Daoy (cell line): ENCODE measurements at places on chromosomes 7 and 10.
A peak's percentile ranks its signal among the peaks of the same experiment; 100 is the strongest.

- no peak for DNase-seq
Measured at GRCh38 chr7:27091941-27092818, 3.6 kb downstream of the HOXA1 start.

DNA sequence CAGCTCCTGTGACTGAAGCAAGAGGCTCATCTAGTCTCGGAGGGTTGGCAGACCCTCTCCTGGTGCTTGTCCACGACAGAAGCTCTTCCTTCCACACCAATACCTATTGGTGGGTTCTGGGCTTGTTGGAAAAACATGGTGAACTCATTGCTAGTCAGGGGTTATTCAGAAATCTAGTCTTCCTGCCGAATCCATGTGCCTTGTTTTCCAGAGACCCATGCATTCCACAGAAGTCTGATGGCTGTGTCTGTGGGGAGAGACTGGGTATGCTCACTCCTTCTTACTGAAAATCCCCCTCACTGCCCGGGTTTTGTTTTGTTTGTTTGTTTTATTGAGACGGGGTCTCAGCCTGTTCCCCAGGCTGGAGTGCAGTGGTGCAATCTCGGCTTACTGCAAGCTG, 138.3 kb downstream of the DNAJB6 start:
- DNase-seq = no peak

GRCh38 chr10:62196528-62196927, 72.1 kb downstream of the RTKN2 start:
- DNase-seq = no peak

- DNase-seq = peak; percentile 6
Measured at GRCh38 chr7:107327986-107328569, 141.8 kb upstream of the GPR22 start.

GRCh38 chr7:139708541-139708940, 69.3 kb downstream of the HIPK2 start:
- DNase-seq = no peak

DNA sequence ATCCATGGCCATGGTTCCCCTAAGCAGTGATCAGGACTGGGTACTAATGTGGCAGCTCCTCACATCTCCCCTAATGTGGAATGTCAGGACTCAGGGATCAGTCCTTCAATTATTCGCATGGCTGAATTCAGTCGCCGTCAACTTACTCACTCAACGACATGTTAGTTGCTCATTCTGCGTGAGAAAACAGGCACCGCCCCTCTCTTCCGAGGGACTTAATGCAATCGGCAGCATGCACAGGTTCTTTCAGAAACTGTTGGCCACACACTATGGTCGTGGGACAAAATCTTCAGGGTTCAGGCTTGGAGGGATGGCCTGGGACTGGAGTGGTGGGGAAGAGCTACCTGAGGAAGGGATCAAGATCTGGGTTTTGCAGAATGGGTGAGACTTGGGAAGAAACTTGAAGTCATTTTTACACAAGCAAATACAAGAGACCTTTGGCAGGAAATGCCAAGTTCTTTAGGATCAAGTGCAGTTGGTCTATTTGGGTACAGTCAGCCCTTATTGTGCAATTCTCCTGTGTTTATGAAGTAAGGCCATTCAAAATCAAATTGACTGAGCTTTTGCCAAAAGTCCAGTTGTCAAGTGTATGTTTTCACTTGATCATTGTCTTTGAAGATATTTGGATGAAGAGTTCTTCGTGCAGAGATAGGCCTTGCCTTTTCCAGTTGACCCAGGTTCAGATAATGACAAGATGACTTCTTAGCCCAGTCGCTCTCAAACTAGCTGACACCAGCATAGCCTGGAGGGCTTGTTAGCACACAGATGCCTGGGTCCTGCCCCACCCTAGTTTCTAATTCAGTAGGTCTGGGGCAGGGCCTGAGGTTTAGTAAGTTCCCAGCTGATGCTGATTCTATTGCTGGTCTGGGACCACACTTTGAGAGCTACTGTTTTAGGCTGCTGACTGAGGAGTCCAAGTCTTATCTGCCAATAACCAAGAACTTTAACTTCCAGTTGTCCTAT, 48.5 kb downstream of the LRRC18 start:
- no peak for DNase-seq

- no peak for DNase-seq
Measured at GRCh38 chr7:131330299-131330698, 2.6 kb downstream of the MKLN1 start.

- peak; percentile 32 for DNase-seq
Measured at GRCh38 chr7:117750612-117751563, 122.4 kb downstream of the CTTNBP2 start.

GRCh38 chr7:4612939-4613841, 68.9 kb upstream of the FOXK1 start:
- peak; percentile 80 for DNase-seq

DNA sequence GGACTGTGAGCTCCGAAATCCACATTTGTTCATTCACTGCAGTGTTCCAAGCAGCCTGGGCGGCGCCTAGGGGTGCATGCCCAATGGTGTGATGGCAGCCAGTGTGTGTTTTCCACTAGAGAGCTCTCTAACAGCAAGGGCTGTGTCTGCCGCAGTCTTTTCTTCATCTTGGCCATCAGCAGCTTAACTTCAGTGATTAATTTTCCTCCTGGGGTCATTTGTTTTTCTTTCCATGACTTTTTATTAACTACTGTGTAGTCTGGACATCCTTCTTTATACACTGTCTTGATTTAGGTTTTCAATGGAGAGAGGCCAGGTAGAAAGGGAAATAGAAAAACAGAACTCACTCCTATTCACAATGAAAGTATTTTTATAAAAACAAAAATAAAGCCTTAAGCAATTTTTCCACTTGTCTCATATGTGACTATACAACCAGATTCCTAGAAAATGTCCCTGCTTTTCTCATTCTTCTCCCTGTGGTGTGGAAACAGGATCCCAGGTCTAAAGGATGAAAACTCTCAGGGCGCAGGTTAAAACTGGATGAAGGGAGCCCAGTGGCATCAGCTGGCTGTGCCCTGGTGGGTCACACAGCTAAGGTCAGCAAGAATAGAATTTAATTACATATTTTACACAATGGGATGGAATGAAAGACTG, 176.8 kb downstream of the PKD1L1 start:
- peak; percentile 89 for DNase-seq
